ENCODE measurements at places on chromosomes 4 and X.

DNA sequence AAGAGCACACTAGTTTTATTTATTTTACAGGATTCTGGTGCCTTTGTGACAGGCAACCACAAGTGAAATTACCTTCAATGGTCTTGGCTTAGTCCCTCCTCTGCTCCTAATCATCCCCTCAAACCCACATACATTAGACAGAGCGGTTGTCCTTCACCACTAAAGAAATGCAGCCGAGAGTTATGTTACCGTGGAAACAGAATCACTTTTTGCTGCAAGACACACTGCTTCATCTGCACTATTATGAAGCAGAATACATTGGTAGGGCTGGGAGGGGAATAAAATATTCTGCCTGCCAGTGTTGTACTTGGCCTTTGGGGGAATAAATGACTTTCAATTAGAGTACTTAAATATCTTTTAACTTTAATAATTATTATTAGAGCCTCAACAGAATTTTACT is 75.2 kb downstream of the ARHGEF38 start:
- no peak for DNase-seq

DNA sequence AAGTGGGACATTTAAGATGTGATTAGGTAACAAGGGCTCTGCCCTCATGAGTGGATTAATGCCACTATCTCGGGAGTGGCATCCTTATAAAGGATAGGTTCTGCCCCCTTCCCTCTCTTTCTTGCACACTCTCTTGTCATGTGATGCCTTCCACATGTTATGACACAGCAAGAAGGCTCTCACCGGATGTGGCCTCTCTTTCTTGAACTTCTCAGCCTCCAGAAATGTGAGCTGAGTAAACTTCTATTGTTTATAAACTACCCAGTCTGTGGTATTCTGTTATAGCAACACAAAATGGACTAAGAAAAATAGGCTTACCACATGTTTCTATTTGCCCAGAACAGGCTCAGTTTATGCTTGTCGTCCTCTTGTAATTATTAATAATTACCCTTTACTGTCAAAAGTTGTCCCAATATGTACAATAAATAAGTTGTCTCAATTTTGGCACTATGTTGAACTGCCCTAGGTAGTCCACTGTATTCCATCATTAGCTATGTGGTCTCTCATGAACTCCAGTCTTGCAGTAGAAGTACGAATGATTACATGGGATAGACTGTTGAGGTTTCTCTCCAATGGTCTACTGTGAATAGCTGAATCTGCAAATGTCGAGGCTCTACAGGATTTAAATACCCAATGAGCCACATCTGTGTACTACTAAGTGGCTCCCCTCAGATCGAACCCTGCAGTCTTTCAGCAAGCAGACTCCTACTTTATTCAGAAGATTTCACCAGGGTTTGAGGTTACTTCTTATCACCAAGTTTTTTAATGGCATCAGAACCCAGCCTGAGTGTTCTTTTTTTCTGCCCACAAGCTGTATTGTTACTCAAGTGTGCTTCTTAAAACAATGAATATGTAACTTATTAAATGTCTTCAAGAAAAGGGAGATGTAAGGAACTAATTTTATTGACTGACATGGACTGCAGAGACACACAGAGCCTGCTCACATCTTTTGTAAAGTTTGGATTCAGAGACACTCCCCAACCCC is 102.0 kb upstream of the LEF1 start:
- DNase-seq, result peak; percentile 81

DNA sequence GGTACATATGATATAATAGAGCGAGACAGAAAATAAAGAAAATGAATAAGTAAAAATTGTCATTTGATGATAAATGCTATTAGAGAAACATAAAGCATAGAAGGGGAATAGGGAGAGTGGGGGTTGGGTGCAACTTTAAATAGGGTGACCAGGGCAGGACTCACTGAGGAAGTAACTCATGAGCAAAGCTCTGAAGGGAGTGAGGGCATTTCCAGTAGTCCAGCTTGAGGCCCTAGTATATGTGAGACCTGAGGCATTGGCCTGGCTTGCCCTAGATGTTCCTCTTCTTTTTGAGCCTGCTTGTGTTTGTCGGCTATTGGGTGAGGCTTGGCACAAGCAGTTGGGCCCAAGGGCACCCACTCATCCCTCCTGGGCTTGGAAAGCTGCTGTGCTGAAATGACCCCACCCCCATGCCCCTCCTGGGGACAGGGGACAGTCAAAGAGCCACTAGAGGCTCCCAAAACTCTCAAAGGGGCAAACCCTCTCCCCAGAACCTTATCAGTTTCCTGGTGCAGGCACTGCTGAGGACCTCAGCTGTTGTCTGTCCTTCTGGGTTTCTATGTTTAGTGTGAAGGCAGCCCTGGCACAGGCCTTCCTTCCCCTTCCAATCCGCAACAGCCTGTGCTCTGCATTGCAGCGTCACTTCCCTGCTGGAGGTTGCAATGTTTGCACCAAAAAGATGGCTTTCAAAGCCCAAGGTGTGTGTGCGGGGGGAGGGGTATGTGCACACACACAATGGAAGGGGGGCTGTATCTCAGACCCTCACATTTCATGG is 40.1 kb downstream of the APLN start:
- DNase-seq, result no peak

GRCh38 chrX:110402091-110402849 is 43.6 kb downstream of the RTL9 start:
- peak; percentile 76 for DNase-seq

- DNase-seq, result no peak
Measured at GRCh38 chrX:83845397-83845796, 15.5 kb upstream of the CYLC1 start.

DNA sequence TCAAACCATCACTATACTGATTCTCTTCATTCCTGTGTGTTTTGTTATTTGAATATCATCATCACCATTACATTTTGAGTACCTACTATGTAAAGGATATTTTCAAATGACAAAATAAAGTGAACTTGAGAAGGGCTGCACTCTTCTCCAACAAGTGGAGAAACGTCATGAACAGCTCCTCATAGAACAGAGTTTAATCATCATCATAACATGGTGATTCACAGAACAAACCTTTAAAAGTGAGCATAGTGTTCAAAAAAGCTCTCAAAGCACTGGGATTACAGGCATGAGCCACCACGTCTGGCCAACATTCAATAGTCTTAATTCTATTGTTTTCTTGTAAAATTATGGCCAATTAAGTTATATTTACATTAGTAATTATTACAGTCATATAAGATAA is 993.9 kb downstream of the PDHA2 start:
- no peak for DNase-seq

GRCh38 chr4:108830509-108831244 is 67.8 kb upstream of the ETNPPL start:
- DNase-seq, result peak; percentile 68

Data from fibroblast of skin of right quadriceps (primary cell).